ENCODE measurements at places on chromosomes 16 and 17.

GRCh38 chr16:20308266-20308665, 19.0 kb downstream of the GP2 start:
- no peak for DNase-seq

- no peak for DNase-seq
Measured at GRCh38 chr17:12485361-12485906, 180.3 kb upstream of the MYOCD start.

- DNase-seq: no peak
Measured at GRCh38 chr16:86634292-86634691, 55.9 kb downstream of the FOXL1 start.

DNA sequence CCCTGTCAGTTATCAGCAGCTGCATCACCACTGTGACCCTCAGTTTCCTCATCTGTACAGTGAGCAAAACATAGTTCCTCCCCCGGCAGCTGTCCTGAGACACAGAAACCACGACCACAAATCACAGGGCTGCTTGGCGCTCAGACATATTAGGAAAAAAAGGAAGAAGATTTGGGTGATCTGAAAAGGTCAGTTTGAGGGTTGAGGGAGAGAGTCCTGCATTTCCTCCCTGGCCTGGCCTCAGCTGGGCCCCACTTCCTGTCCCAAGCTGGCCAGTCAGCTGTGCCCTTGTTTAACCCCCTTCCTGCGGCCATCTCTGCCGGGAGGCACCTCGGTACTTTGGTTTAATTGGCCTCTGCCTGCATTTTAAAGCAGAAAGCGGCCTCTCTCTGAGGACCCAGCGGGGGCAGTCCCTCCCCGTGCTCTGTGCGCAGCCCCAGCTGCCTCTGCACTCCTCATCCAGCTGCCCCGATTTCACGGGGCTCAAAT, 24.0 kb upstream of the CIBAR2 start:
- no peak for DNase-seq

- no peak for DNase-seq
Measured at GRCh38 chr17:80947200-80947940, 44.3 kb upstream of the CHMP6 start.

DNA sequence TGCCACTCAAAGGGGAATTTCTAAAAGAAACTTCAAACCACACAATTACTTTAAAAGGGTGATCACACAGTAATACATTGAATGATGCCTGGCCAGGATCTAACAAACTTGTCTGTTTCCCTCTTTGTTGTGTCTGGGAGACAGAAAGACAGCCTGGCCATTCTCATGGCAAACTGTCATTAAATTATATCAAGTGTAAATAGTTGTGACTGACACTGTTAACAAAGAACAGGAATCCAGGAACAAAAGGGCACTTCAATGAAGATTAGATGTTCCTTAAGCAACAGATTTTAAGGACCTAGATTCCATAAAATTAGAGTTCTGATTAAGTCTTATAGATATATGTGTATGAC, 383.6 kb downstream of the KCNJ2 start:
- DNase-seq: no peak

DNA sequence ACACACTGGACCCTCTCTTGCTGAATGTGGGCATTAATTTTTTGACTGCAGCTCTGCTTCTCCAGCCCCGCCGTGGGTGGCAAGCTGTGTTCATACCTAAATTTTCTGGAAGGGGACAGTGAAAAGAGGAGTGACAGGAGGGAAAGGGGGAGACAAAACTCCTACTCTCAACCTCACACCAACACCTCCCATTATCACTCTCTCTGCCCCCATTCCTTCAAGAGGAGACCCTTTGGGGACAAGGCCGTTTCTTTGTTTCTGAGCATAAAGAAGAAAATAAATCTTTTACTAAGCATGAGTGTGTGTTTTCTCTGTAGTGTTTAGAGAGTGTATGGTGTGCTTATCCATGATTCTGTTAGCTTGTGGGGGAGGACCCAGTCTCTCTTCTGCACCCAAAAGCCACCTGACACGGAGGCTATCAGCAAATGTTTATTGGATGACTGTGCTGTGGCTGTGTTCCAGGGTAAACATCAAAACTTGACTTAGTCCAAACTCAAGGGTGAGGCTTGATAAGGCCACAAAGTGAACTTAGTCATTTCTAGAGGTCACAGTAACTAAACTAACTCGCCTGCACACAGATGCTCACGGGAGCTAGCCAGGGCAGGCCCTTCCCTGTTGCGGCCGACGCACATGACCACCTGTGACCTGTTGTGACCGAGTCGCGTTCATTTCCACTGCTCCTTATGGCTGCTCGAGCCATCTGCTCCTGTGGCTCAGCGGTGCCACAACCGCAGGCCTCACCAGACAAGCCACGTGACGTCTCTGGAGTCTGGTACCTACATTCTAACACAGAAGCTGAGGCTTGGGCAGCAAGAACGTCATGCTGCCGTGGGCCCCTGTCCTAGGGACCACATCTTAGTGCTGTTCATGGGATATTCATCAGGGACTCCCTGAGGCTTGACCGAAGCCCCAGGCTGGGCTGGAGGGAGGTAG, 9.8 kb upstream of the MED11 start:
- DNase-seq: no peak

- no peak for DNase-seq
Measured at GRCh38 chr17:82683534-82683933, 15.0 kb downstream of the RAB40B start.

DNA sequence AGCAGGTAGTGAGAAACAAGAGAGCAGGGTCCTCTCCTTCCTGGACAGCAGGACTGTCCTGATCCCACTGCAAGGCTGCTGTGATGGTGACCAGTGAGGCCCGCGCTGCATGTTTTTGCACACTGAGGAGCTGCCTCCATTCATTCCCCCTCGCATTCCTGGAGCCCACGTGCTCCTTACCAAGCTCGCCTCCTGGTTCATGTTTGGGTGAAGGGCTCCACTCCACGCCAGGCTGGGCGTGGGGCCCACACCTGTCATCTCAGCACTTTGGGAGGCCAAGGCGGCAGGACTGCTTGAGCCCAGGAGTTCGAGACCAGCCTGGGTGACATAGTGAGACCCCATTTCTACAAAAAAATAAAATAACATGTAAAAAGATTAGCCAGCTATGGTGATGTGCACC, 15.4 kb upstream of the FASN start:
- DNase-seq: no peak

Data from NCI-H748 treated with DMSO at 0.1 percent for 48 hours (cell line).